ENCODE measurements at places on chromosomes 2 and 18.
A peak's percentile ranks its signal among the peaks of the same experiment; 100 is the strongest.

DNA sequence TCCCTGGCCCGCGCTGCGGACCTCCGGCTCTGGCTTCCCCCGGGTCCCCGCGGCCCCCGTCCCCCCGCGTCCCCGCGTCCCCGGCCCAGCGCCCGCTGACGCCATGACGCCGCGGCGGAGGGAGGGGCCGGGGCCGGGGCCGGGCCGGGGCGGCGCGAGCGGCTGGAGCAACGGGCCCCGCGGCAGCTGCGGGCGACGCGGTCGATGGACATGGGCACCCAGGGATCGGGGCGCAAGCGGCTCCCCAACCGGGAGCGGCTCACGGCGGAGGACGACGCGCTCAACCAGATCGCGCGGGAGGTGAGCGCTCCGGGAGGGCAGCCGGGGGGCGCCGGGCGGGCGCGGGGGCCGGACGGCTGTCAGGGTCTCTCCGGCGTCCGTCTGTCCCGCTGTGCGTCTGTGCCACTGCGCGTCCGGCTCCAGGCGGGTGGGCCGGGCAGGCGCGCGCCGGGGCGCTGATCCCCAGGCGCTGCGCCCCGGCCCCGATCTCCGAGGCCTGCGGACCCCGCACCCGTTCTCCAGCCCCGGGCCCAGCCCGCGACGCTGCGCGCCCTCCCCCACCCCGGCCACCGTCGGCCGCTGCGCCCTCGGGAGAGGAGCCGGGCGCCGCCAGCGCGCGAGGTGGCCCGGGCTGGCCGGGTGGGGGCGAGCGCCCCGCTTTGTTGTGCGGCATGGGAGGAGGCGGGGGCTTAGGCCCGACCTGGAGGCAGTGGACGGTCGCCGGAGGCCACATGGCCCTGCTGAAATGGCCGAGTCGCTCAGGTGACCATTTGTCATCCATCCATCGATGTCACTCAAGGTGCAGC, at the start of gene LRRFIP1:
Gene LRRFIP1, plus strand, starts transcription at position 147 of the 806 bp plus-strand sequence. Its CDS starts 58 bp downstream, at position 205.
- no peak for DNase-seq

- no peak for DNase-seq
These were observed 36.6 kb downstream of the SLC14A1 start for GRCh38 chr18:45760462-45761036.

GRCh38 chr2:86283411-86284030, 53.9 kb downstream of the REEP1 start:
- DNase-seq = no peak

GRCh38 chr2:111194835-111195621, 74.3 kb downstream of the BCL2L11 start:
- no peak for DNase-seq

DNA sequence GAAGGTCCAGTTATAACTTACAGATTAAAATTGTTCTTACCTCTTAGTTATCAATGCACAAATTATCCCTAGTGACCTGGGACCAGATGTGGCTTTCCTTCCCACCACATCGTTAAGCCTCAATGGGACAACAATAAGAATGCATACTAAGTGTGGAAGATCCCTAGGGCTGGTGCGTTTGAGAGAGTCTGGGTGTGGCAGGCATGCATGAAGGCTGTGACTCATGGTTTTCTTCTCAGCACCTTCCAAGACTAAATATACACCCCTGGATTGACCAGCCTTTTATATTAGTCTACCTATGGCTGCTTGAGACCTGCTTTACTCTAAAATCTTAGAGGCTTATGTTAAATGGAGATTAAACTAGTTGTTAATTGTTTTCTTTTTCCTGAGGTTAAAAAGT, 261.7 kb upstream of the SLC14A2 start:
- DNase-seq = no peak

DNA sequence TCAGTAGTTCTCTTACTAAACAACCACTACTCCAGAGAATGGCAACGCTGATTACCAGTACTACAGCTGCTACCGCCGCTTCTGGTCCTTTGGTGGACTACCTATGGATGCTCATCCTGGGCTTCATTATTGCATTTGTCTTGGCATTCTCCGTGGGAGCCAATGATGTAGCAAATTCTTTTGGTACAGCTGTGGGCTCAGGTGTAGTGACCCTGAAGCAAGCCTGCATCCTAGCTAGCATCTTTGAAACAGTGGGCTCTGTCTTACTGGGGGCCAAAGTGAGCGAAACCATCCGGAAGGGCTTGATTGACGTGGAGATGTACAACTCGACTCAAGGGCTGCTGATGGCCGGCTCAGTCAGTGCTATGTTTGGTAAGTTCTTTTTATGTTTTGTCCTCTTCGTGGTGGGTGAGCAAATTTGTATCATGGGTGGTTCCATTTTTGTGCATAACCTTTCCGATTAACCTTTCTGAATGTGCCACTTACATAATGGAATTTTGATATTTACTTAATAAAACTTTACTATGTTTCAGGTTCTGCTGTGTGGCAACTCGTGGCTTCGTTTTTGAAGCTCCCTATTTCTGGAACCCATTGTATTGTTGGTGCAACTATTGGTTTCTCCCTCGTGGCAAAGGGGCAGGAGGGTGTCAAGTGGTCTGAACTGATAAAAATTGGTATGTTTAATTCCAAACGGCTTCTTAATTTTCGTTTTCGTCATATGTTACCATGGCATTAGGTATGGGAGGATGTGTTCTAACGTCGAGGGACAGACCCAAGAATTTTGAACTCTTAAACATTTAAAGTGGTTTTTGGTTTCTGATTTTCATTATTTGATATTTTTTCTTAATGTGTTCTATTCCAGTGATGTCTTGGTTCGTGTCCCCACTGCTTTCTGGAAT, 1.3 kb downstream of the SLC20A1 start:
- DNase-seq = no peak

- no peak for DNase-seq
These were observed 75.9 kb upstream of the TCF4 start for GRCh38 chr18:55663891-55664290.

DNA sequence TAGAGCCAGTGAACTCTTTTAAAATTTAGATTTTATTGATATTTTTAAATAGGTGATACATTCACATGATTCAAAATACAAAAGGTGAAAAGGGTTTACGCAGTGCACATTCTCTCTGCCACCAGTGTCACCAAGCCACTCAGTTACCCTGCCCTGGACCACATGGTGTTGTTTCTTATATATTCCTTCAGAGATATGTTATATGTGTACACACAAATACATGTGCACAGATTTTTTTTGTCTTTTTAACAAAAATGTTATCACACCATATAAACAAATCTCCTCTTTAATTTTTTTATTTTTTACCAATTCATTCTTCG, 26.2 kb downstream of the SERPINB4 start:
- DNase-seq = no peak

GRCh38 chr2:179440642-179441251, 176.1 kb upstream of the SESTD1 start:
- DNase-seq = peak; percentile 43

DNA sequence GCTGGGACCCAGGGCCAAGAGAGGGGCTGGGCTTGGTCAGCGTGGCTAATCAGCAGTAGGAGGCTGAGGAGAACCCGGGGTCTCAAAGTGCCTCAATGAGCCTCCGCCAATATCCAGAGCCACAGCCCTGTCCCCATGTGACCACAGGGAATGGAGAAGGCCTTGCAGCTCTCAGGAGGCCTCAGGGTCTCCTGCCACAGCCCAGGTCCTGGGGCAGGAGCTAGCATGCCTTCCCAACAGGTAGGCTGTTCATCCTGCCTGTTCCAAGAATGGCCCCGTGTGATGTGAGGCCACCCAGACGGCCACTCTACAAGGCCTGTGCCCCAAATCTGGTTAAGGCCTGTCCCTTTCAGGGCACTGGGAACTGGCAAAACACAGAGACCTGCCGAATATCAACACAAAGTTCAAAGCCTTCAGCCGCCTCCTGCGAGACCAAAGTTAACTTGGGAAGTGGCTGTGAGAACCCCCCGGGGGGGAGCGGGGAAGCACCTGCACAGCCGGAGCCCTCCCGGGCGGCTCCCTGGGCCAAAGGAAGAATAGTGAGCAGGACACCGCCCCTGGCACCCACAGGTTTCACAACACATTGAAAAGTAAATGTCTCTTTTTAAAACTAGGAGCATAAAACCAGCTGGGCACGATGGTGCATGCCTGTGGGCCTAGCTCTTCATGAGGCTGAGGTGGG, 4.5 kb upstream of the LIMS2 start:
- DNase-seq = no peak

DNA sequence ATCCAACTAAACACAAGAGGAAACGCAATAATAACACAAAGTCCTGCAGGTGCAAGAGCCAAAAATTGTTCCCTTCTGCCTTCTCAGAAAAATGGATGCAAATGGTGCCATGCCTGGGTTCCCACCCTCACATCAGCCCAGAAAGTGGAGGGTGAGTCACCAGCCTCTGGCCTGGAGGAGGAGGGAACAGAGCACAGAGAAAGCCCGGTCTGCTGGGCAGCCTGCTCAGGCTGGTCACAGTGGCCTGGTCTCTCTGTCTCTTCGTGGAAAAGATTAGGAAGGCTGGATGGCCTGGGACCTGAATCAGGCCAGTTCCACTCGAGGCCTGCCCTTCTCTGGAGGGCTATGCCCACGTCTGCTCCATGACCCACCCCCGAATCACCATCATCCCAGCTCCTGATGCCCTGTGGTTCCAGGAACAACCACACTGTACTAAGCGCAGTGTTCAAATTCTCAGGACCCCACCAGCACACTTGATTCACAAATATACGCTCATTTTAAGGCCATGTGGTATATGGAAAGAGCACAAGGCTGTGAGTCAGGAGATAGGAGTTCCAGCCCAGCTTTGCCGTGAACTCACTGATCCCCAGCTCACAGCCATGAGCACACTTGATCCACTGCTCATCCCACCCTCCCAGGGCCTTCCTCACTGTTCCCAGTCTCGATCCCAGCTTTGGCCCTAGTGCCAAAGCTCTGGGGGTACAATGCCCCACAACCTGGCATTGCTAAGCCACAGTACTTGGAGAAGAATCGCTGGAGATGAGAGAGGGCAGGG, 82.1 kb downstream of the ZBTB7C start:
- no peak for DNase-seq
